Cardiac septum (tissue), 1 donor: ENCODE measurements at places on chromosomes 4 and X. TPM values are rescaled to one million over a fixed set of nuclear protein-coding genes. Genes with fewer than 3 reads are reported as not detected.

- no peak for DNase-seq
Observed at GRCh38 chr4:122614621-122615020, 6.2 kb downstream of the IL21 start.

DNA sequence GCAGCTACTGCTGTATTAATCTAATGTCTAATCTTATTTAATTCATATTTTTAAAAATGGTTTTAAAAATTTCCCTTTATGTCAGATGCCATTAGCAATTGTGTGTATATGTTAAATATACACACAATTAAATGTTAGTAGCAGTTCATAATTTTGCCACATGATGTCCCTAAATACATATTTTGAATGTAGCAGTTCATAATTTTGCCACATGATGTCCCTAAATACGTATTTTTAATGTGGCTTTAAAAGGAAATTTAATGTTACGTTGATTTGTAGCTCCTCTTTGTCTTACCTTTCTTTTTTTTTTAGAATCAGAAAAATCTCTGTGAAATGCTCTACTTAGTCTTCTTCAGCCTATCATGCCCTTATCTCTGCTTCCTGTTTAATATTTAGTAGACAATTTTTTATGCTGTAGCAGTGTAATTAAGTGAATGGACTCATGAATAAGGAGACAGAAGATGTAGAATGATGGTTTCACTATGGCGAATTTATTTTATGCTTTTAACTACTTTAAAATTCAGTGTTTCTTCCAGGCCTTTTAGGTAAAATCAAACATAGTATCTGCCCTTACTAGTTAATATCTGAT is 26.1 kb downstream of the RBM46 start:
- no peak for DNase-seq

DNA sequence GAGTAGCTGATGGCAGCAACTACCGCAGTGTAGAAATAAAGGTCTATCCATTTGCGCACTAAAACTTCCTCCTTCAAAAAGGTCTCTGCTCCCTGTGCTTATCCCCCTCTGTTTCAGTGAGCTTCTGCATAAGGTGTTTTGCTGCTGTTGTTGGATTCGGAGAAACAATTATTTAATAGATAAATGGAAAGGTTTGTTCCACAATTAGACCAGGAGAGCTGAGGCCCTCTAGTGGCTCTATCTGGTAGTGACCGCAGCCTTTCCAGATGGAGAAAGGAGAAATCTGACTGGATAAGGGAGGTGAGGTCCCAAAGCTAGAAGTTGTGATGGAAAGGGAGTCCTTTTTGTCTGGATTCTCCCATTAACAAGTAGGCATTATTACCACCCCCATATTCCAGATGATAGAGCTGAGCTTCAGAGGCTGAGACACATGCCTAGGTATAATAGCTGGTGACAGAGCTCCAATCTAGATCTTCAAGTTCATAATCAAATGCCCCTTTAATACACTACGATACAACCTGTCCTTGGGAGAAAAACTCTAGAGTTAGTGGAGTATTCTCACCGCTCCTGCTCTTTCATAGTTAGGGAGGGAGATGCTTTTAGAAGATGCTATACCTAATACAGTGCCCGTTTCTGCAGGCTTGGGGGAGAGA is 5.1 kb upstream of the GABRQ start:
- no peak for DNase-seq

DNA sequence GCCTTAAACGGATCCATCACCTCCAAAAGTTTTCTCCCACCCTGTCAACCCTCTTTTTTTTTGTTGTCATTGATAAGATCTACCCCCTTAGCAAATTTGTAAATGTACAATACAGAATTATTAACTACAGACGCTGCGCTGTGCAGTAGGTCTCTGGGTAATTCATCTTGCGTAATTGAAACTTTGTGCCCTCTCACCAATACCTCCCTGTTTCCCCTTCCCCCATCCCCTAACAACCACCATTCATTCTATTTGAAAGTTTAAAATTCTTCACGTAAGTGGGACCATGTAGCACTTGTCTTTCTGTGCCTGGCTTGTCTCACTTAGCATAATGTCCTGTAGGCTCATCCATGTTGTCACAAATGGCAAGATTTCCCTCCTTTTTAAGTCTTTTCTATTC is 45.8 kb upstream of the CLDN34 start:
- no peak for DNase-seq

DNA sequence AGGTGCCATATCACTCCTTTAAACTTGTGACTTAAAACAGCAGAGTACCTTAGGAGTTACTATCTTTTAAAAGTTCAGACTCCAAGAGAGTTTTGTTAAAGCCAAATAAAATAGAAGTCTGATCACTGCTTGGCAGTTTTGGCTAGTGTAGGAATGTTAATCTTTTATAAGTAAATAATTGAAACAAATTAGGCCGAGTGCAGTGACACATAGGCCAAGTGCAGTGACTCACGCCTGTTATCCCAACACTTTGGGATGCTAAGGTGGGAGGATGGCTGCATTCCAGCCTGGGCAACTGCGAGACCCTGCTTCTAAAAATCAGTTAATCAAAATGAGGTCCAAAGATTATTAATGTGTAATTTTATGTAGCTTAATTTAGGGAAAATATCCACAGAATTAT is 37.2 kb downstream of the WDR44 start:
- no peak for DNase-seq

TCEANC gene
- 6.4 TPM for total RNA-seq
